Thoracic aorta (tissue), 2 donors: ENCODE measurements at places on chromosomes 12 and 14. TPM values are rescaled to one million over a fixed set of nuclear protein-coding genes. Genes with fewer than 3 reads are reported as not detected.
A peak's percentile ranks its signal among the peaks of the same experiment; 100 is the strongest.

DNA sequence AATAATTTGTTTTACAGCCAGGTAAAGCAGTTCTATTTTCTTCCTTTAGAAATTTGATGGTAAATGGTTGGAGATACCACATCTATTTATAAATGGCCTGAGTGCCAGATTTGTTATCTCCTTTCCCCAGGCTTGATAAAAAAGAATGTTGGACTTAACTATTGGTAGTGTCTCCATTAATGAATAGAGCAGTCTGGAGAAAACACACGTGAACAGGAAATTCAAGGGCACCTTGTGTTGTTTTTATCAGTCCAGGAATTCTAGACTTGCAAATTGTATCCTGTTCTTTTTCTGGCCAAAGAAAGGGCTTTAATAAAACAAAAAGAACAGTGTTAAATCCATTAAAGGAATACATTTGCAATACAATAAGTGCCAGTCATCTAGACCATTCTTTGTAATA lies 40.8 kb upstream of the BMAL2 start:
- peaks cover 78% of the 10 kb centered on the region for H3K4me1 ChIP-seq
- no peak for DNase-seq
- H3K27me3 ChIP-seq = no peaks in the 10 kb centered on the region
- H3K27ac ChIP-seq = peak overlapping the region; percentile 57
- H3K36me3 ChIP-seq = no peaks in the 10 kb centered on the region
- H3K4me3 ChIP-seq = peak overlapping the region; percentile 8

GRCh38 chr12:14960548-14961465 lies 594 bp downstream of the ARHGDIB start:
- no peaks in the 10 kb centered on the region for H3K36me3 ChIP-seq
- no peaks in the 10 kb centered on the region for H3K27me3 ChIP-seq
- H3K27ac ChIP-seq = peak overlapping the region; percentile 60
- H3K4me3 ChIP-seq = peak overlapping the region; percentile 73
- no peak for DNase-seq
- peaks cover 63% of the 10 kb centered on the region for H3K4me1 ChIP-seq

RTN1 gene
- 66.5 TPM for total RNA-seq

DNA sequence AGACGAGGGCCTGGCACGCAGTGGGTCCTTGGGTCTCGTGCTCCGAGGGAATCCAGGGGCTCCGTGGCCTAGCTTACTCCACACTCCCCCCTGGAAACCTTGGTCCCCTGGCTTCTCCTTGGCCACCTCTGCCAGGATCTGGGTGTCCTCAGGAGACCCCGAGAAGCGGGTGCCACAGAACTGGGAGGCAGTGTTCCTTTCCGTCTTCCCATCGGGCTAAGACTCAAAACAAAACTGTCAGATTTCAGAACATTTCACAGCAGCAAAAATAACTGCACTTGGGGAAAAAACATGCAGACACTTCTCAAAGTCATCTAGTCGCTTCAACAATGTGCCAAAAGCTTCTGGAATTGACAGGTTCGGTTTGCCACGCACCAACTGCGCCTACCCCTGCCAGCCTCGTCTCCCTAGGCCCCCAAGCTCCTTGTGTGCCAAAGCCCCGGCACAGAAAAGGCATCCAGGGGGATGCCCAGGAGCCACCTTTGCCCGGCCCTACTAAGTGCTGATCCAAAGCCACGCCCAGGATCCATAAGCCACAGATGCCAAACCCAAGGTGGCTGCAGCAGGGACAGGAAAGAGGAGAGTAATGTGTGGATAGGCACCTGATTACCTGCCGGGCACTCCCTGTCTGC lies 58.4 kb upstream of the DIO3 start:
- H3K36me3 ChIP-seq = no peaks in the 10 kb centered on the region
- DNase-seq = no peak
- H3K27me3 ChIP-seq = no peaks in the 10 kb centered on the region
- no peak overlapping the region for H3K27ac ChIP-seq
- H3K4me1 ChIP-seq = no peaks in the 10 kb centered on the region
